AG08395 (cell line): ENCODE measurements at places on chromosomes 3 and 15.

DNA sequence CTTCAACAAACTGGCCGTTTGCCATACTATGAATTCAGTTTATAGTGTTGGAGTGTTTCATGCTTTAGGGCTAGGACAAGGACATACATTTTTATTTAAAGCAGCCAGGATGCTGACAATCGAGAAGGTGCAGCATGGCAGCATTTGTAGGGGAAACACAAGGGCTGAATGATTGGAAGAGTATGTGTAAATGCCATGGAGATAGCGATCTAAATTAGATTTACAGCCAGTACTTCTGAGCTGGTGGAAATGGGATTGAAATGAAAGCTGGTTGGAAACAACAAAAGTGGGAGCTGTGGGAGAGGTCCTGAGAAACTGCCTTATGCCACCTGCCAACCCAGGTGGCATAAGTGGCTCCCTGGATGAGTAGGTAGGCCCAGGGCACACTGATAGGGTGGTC, 209.9 kb upstream of the MRPL3 start:
- DNase-seq, result no peak

DNA sequence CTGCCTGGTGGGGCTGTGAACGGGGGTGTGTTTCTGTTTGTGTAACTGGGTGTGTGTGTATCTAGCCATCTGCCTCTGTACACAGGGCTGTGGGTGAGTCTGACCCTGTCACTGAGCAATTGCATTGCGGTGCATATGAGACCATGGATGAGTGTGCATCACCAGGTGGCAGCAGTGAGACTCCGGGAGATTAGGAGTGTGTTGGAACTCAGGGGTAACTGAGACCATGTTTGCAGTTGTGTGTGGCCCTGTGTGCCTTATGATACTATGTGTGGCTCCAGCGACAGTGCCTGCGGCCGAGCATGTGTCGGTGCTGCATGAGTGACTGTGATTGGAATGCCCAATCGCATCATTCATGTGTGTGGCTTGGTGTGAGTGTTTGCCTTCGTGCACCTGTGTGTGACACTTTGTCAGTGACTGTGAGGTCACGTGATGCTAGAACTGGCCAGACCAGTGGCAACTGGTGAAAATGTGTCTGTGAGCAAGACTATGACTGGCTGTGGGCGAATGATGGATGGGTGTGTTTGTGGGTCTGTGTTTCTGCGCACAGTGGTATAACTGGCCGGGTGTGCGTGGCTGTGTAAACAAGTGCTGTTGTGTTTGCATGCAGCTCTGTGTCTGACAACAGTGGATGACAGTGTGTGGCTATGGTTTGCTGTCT, 14.0 kb downstream of the VILL start:
- DNase-seq, result peak; percentile 78

DNA sequence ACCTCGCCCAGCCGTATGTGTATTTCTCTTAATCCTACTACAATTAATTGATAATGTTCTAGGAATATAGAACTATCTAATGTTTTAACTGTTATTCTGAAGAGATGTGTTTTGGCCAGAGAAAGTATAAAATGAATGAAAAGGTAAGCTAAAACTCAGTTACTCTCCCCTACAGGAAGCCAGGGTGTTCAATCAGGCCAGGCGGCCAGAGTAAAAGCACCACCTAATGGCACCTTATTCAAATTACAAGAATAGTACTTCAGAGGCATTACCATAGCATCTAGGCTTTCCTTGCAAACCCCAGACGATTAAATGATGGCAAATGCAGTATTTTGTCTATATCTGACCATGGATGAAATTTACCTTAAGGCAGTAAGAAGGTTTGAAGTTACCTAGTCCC, 10.4 kb downstream of the SLC12A8 start:
- no peak for DNase-seq

- DNase-seq, result no peak
Observed at GRCh38 chr3:24174614-24175013, 229.5 kb downstream of the NR1D2 start.

DNA sequence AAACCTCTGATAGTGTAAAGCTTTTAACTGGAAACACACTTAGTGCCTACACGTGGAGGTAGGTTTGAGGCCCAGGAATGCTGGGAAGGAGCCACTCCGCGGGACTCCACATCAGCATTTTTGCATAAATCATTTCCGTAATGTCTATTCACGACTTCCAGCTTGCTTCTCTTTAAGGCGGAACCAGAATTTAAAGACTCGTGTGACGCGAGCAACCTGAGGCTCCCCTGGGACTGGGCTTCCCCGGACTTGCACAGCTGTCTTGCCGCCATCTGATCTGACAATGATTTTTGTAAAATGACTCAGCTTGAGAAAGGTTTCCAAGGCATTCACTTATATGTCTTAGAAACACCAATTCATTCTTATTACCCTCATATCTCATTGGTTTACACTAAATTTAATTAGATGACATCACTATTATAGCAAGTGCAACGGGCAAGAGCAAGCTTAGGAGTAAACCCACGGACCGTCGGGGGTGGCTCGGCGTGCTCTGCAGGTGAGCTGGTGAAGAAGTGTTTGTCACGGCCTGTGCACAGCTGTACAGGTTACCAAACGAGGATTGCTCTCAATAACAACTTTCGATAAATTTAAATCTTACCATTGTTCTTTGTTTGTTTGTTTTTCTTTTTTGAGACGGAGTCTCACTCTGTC, 95.2 kb downstream of the CHSY1 start:
- no peak for DNase-seq

DNA sequence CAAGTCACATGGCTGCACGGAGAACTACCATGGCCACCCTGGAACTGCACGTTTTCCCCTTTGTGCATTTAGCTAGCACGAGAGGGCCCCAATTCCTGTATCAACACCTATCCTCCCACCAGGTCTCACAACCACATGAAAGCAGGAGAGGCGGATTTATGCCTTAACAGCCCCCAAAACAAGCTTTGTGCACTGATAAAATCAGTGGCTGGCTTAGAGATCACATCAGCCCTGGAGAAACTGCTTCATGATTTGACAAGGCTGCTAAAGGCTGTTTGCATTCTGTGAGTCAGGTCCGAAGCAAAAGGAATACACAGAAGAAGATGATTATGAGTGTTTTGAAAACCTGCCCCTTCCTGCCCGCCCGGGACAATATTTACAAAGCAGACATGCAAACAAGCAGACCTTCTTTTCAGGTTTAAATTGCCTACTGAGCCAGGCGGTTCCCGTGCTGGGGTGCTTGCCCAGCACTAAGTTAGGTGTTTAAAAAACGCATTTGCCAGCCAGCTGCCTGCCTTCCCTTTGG, 25.9 kb downstream of the CEMIP start:
- DNase-seq, result no peak

DNA sequence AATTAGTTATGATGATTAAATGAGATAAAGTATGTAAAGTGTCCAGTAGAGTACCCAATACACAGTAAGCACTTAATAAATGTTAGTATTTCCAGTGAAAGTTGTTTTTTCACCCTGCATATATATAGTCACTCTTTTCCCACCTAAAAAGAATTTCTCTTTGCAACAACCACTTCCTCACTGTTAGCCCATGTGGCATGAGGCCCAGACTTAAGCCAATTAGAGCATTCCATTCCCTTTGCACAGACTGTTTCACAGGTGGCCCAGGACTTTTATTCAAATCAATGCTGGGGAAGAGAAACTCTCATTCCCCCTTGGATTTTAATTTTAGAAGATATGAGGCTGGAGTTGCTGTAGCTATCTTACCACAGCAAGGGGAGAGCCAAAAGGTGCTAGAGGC, 3.7 kb downstream of the IFT80 start:
- DNase-seq, result peak; percentile 68

GRCh38 chr15:75650908-75651809, 3.4 kb downstream of the SNX33 start:
- peak; percentile 31 for DNase-seq
